ELR (cell line): ENCODE measurements at places on chromosomes 2 and 18.

GRCh38 chr2:120803764-120804335 lies 68.2 kb downstream of the GLI2 start:
- peak; percentile 30 for DNase-seq

DNA sequence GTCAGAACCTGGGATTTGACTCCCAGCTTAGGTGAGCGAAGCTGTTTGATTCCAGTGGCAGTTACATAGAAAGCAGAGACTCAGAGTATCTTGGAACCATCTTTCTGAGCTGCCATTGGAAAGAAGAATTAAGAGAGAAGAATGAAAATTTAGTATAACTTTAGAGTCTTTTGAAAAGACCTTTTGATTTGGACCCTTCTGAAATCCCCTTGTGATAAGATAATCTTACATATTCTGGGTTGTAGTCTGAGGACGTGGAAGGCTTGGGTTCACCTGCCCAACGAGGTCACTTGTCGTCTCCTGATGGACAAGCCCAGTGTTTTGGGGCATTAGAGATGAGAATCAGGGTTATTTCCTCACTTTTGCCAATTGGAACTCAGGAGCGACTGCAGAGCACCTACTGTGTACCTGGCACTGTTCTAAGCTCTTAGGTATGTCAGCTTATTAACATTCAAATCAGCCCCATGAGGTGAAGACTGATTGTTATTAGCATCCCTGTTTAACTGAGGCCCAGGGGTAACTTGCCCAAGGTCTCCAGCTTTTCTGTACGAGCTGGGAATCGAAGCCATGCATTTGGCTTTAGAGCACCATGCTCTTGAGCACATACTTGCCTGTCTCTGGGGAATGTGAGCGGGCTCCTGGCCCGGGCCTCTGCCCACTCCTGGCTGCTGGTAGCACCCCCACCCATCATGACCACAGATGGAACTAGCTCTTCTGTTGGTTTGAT lies 2.9 kb downstream of the HK2 start:
- DNase-seq: no peak

DNA sequence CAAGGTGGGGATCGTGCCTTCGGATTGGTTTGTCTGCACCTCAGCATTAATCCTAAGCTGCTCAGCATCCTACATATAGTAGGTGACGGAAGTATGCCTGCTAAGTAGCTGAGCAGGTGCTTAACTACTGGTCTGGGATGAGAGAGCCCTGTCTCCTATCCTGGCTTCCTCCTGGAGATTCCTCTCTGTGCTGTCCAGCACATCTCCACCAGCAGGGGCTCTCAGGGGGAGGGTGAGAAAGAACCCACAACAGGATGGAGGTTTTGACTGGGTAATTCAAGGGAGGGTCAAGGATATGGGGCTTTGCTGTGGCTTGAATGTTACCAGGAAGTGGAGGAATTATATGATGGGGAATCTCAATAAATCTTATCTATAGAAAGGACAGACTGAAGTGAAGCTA lies 45.4 kb upstream of the KIF5C start:
- DNase-seq: no peak

- DNase-seq: peak; percentile 95
Measured at GRCh38 chr2:241546771-241547498, 11.6 kb upstream of the BOK start.
